ENCODE measurements at places on chromosomes 1 and 21.

DNA sequence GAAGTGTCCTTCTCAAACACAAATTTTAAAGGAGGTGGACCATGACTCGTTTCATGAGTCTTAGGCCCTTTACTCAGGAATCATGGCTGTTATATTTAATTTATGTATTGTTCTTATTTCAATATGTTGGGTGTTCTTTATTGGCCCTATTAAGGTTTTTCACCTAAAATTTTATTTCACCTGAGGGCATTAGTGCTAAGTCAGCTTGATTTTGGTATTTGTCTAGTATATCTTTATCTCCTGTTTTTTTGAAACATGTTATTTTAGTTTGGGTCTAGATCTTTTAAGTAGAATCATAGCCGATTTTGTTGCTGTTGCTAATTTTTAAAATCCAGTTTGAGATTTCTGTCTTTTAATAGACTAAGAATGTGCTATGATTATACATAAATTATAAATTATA lies 430.4 kb downstream of the RPS6KC1 start:
- DNase-seq = no peak

DNA sequence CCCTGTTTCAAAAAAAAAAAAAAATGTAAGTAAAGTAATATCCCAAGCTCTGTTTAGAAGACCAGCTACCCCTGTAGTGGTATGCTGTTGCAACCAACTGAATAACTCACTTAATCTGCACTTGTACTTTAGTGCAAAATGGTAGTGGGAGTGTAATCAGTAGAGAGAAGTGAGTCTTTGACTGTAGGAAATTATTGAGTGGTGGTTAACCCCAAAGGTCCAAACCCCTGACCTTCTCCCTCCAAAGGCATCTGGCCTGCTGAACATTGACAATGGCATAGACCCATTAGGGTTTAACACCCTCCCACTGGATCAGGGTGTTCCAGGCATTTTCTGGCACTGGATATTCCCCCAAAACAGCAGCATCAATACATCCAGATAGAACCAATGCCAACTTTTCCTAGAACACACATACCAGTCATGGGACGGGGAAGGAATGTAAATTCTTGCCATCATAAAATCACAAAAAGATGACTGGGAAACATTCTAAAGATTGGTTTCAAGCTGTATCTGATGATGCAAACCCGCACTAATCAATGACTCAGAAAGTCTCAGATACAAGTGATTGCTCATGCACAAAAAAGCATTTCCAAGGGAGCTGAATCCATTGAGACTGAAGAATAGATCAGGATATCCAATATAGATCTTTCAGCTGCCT lies 110.3 kb downstream of the MRPL39 start:
- no peak for DNase-seq

DNA sequence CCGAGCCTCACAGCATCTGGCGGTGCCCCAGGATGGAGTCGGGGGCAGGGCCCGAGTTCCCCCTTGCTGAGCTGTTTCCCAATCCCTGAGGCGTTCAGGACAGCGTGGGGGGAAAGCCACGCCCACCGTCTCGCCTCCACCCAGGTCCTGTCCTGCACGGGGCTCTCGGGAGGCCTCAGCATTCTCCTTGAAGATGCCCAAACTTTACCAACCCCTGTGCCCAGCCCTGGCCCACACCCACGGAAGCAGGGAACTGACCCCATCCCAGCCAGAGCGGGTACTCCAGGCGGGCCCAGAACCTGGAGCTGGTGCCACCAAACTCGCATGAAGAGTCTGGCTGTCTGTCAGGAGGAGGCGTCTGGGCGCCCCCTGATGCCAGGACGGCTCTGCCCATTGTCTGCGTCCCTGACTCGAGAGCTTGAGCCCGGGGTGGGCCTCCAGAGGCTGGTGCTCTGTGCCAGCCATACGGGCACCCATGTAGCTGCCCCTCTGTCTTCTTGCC lies 35.3 kb upstream of the POFUT2 start:
- no peak for DNase-seq

DNA sequence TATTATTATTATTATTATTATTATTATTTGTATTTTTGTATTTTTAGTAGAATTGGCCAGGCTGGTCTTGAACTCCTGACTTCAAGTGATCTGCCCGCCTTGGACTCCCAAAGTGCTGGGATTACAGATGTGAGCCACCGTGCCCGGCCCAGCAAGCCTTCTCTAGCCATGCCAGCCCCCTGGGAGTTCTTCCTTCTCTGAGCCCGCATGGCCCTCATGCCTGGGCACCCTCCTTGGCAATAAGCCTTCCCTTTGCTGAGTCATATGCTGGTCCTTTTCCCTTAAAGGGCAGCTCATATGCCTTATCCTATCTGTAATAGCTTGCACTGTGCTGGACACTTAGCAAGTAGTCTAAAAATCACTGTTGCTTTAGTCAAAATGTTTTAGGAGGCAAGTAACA lies 8.5 kb upstream of the NBL1 start:
- DNase-seq = no peak

DNA sequence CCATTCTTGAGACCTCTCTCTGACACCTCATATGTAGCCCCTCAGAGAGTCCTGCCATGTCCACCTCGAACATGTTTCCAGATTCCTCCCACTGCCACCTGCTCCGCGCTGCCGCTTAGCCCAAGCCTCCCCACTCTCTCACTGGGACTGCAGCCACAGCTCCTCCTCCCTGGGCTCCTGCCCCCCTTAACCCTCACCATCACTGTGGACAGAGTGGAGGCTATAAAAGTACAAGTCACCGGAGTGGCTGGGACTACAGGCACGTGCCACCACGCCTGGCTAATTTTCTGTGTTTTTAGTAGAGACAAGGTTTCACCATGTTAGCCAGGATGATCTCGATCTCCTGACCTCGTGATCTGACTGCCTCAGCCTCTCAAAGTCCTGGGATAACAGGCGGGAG lies 77.0 kb downstream of the VWA5B1 start:
- DNase-seq = no peak

DNA sequence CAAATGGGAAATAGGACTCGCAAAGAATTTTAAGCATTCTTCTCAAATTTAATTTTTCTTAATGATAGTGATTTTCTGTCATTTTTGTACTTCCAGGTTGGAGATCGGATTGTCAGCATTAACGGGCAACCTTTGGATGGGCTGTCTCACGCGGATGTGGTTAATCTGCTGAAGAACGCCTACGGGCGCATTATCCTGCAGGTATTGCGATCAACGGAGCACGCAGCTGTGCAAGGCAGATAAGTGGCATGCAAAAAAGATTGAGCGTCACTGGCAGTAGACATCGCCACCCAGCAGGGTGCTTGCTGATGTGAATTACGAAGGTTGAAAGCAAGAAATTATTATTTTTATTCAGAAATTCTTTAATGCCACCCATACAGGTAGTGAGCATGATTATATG lies 65.9 kb upstream of the L1TD1 start:
- DNase-seq = no peak

All from CD4-positive, alpha-beta T cell treated with Interleukin-15 for 4 hours (primary cell).